ENCODE measurements at places on chromosomes 11 and 22.

DNA sequence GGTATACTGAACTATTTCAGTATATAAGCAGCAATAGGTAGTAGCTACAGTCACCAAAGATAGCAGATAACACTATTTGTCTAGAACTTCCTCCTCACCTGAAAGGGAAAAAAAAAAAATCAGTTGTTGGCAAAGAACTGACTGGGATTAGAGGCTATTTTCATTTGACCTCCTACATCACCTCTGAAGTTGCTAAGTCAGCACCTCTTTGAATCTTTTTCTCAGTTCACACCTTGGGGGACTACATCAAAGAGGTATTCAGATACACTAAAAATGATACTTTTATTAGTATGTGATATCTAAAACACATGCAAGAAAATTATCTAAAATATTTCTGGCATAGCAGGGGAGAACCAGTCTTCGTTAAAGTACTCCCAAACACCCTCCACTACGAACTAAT is 16.2 kb downstream of the MSANTD2 start:
- no peak for DNase-seq

- no peak for DNase-seq
Observed at GRCh38 chr11:102583141-102583873, 41.8 kb downstream of the MMP20 start.

DNA sequence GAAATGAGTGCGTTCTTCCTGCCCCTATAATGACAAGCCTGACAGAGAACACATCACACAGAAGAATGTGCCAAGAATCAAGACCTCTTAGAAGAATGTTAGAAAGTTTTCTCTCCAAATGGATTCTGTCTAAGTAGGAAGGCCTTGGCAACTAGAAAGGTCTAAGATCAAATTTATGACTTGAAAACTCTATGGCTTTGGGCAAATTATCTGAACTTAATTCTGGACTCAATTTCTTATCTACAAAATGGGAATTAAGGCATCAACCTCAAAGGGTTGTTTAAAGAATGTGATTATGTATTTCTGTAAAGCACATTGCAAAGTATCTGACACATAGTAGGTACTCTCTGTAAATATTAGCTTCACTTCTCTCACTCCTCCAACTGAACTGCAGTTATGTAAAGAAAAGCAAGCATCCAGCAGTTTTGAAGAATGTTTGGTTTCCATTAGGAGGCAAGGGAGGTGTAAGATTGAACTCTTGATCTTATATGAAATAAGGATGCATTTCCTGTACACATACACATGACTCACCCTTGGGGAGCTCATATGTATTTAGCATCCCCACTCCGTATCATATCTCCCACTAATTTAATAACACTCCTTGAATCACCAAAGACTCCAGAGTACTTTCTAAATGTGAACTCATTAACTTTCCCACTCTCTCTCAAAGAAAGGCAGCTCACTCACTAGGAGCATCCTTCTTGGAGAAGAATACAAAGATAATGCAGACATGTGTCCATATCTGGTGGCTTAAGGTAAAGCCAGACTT is 77.6 kb downstream of the ETS1 start:
- DNase-seq = no peak

DNA sequence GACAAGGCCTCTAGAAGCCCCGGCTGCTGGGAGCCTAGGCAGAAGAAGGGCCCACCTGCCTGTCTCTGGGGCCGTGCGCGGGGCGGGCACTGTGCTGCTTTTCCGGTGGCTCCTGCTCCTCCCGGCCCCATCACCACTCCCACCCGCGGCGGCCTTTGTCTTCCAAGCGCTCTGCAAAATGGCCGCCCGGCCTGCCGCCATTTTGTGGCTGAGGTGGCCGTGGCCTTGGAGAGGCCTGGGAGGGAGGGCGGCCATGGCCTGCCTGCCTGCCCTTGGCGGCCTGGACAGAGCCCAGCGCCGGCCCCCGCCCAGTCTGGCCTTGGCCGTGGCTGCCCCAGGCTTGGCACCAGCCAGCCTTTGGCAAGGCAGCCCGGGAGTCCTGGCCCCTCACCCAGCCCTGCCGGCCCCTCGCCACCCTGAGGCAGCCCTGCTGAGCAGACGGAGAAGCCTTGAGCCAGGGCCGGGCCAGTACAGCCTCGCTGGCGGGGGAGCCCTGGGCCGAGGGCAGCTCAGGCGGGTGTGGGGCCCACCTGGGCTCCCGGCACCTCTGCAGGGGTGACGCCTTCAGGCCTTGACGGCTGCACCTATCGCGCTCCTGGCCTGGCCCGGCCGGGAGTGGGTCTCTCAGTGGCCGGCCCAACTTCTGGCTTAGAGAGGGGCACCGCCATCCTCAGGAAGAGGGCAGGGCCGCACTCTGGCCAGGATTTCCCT is 46.0 kb upstream of the PPARA start:
- no peak for DNase-seq

GRCh38 chr22:42819412-42820044 is 37.5 kb downstream of the ARFGAP3 start:
- DNase-seq = no peak

DNA sequence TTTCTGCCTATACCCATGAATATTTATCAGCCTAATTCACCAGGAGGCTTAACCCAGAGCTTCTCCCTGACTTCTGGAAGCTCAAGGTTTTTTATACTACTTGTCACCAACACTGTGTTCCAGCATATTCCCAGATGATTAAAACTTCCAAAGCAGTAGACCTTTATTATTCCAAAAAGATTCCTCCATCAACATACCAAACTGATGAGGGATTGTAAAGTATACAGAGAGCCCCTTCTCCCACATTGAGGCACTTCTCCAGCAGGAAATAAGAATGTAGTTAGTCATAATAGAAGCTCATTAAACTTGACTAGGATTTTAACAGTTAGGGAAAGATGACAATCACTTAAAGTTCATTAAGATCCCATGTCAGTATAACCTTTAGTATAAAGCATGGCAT is 51.4 kb upstream of the CEP126 start:
- DNase-seq = no peak

DNA sequence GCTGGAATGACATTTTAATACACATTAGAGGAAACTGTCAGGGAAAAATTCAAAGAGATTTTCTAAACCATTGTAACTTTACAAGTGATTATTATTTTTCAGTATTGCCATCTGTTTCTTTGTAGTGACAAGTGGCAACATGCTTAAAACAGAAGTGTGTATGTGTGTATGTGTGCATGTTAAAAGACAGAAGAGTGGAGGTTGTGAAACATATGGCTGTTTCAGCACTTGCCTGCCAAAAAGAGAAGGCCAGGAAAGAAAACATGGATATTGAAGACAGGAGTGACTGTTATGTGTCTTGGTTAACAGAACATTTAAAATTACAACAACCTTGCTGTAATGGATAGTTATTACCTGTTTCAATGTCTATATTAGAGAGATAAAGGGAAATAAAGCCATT is 24.3 kb upstream of the VWA5A start:
- DNase-seq = no peak

- no peak for DNase-seq
Observed at GRCh38 chr22:33798401-33798800, 121.9 kb downstream of the LARGE1 start.

DNA sequence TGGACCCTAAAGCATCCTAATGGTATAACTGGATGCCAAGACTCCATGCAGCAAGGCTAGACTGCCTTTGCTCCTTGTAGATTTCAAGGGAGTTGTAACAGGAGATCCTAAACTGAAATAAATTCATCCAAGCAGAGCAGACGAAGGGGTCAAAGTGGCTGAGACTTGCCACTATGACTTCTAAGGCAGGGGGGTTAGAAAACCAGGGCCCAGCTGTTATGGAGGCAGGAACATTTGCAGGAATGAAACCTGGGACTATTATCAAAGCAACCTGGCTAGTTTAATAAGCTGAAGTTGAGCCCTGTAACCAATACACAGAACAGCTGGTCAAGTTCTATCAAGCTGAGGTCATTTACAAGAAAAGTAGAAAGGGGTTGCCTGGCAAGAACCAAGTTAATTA is 122.2 kb upstream of the TRPC6 start:
- DNase-seq = no peak

DNA sequence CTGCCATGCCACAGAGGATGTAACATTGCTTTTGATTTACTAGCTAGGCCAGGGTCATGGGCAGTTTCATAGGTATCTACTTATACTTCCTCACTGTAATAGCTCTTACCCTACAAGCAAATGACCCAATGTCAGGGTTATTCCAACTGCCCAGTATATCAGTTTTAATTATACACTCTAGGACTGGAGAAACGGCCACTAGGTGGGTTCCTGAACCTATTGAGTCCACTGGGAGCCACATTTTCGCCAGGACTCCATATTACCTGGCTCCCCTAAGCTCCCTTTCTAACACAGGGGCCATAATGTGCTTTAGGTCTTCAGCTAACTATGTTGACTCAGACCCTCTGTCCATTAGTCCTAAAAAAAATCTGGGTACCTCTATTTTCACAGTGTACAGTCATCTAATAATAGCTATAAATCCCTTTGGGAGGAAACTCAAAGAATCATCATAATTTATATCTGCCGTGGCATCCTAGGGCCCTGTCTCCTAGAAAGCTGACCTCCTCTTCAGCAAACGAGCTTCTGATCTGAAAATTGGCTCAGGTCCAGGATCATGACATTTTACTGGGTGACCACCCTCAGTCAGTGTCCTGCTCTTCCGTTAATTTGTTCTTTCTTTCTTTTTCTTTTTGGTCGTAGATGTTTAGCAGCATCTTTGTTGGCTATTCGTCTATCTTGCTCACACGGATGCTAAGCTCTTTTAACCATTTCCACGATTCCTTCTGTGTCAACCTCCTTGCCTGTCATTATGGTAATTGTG is 244.3 kb downstream of the FAM76B start:
- no peak for DNase-seq

All from NCI-H187 treated with DMSO at 0.1 percent for 48 hours (cell line).